Muscle of leg (tissue), 16 donors: ENCODE measurements at places on chromosomes 12 and 14. TPM values are rescaled to one million over a fixed set of nuclear protein-coding genes. Genes with fewer than 3 reads are reported as not detected.

TBX5 gene
- 0.11 TPM for polyA plus RNA-seq

DNA sequence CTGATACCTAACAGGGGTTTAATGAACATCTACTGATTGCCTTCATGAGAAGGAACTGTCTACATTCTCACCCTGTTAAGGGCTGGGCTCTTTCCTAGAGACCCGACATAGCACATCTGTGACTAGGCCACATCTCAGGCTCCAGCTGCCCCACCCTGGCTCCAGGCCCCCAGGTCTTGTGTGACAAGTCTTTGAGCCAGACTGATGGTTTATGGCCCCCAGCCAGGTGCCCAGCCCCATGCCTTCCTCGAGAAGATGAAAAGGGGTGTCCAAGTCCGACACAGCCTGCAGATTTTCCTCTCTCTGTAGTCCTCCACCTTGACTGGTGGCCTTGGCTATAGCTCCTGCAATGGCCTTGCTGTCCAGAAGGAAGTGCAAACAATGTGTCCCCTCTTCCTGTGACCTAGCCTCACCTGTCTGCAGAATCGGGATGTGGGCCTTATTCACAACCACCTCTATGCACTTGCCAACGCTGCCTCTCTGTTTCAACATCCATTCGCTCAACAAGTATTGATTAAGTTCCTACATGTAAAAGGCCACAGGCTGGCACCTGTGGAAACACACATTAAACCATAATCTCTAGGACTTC lies 4.2 kb downstream of the ACTN1 start:
- no peak for DNase-seq

- DNase-seq: peak; percentile 76
Observed at GRCh38 chr12:14284184-14284722, 81.2 kb upstream of the ATF7IP start.

BMP4 gene
- 30.5 TPM for polyA plus RNA-seq

- DNase-seq: no peak
Observed at GRCh38 chr12:124790650-124791400, 72.8 kb downstream of the SCARB1 start.
